Stimulated activated CD4-positive, alpha-beta T cell treated with anti-CD3 and anti-CD28 coated beads, Interleukin-1b, Interleukin-23, amount 100 ng/mL, for 1 hour (primary cell): ENCODE measurements at places on chromosomes 13 and 19.

- no peak for DNase-seq
Measured at GRCh38 chr13:73698859-73699258, 435.3 kb downstream of the KLF12 start.

GRCh38 chr13:42592915-42593900, 19.3 kb downstream of the TNFSF11 start:
- DNase-seq: no peak

- DNase-seq: no peak
Measured at GRCh38 chr13:107790397-107790796, 424.9 kb downstream of the LIG4 start.

DNA sequence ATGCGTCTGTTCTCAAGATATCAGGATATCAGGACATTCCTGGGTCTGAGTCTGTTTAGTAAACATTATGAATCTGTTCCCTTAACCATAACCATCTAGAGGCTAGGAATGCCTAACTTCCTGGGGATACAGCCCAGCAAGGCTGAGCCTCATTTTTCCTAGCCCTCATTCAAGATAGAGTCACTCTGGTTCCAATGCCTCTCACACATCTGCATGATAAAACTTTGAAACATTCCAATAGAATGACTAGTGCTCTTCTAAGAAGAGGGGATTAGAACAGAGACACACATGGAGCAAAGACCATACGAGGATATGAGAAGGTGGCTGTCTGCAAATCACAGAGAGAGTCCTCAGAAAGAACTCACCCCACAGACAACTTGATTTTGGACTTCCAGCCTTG, 20.6 kb upstream of the CABP5 start:
- DNase-seq: no peak

- DNase-seq: no peak
Measured at GRCh38 chr19:45556835-45557234, 27.8 kb downstream of the OPA3 start.

DNA sequence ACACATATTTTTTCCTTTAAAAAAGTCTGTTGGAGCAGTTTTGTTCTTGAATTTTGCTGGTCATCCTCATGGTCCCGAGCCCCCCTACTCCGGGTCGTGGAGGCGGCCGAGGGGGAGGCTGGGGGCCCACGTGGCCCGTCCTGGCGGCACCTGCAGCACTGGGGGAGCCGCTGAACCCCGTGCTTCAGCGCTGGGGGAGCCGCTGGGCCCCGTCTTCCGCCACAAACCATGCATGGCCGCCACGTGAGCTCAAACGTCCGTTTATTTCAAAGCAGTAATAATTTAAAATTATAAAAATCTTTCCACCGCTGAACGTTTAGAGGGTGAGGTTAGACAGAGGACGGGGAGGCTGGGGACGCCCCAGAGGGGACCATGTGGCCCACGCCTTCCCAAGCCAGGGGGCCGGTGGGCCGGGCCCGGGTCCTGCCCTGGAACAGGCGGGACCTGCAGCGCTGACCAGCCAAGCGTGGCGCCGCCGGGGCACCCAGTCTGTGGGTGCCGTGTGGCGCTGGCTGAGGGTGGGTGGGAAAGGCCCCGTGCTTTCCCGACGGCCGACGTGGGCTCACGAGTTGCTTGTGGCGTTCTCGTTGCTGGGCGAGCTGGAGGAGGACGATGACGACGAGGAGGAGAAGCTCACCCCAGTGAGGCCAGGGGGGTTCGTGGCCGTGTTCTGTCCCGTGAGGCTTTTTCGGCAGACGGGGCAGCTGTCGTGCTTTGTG, 8.0 kb downstream of the FGF22 start:
- DNase-seq: no peak

GRCh38 chr13:93262729-93263345, 36.2 kb downstream of the GPC6 start:
- DNase-seq: no peak

DNA sequence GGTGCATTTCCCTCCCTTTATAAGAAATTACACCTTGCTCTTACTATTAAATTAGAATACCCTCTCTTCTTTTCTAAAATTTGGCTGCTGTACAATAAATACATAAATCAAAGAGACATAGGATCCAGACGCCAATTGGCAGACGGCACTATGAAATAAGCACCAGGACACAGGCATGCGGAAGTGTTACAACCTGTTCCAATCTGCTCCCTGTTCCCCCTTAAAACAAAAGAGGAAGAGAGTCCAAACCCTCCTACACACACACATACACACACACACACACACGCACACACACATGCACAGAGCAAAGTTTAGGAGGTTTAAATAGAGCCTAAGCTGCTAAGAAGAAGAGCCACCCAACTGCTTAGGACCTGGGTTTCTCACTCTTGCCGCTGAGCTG, 75.6 kb upstream of the ZNF507 start:
- no peak for DNase-seq

DNA sequence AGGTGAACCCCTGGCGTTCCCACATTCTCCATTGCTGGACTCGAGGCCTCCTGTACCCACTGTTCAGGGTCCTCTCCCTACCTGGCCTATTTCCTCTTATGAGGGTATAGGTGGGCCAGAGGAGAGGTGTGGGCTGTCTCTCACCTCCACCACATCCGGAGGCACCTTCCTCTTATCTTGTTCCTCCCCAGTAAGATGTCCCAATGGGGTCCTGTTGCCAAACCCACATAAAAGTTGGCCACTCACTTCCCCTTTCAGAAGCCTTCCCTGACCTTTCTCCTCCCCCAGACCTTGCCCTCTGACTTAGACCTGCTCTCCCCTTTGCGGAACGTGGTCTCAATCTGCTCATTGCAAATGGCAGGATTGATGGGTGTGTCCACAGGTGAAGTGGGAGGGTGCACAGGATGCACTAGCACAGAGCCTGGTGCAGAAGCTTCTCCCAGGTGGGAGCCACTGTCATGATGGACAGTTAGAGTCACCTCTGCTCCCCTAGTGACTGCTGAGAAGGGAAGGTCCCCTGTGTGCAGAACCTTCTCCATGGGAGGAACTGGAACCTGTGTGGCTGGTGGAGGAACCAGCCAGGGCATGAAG, 1.3 kb downstream of the CYP4F3 start:
- DNase-seq: no peak

DNA sequence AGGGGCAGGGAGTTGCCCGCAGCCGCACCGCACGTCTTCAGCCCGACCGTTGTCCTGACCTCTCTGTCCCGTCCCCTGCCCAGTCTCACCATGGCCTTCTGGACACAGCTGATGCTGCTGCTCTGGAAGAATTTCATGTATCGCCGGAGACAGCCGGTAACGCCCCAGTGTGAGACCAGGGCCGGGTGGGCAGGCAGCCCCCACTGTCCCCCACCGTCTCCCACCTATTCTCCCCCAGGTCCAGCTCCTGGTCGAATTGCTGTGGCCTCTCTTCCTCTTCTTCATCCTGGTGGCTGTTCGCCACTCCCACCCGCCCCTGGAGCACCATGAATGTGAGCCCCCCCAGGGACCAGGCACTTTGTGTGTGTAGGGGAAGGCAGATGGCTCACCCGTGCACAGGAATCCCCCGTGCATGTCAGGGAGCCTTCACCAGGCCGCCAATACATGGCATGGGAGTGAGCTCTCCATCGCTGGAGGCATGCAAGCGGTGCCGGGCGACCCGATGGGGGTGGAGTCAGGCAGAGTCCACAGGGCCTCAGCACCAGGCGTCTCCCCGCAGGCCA, 1.4 kb downstream of the ABCA7 start:
- no peak for DNase-seq

DNA sequence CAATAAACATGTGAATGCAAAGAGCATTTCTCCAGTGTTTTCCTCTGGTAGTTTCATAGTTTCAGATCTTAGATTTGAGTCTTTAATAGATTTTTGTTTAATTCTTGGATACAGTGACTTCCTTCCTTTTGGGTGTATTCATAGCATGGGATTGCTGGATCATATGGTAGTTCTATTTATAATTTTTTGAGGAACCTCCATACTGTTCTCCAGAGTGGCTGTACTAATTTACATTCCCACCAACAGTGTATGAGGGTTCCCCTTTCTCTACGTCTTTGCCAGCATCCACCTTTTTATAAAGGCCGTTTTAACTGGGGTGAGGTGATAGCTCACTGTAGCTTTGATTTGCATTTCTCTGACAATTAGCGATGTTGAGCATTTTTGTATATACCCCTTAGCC, 9.3 kb upstream of the CALM3 start:
- no peak for DNase-seq

DNA sequence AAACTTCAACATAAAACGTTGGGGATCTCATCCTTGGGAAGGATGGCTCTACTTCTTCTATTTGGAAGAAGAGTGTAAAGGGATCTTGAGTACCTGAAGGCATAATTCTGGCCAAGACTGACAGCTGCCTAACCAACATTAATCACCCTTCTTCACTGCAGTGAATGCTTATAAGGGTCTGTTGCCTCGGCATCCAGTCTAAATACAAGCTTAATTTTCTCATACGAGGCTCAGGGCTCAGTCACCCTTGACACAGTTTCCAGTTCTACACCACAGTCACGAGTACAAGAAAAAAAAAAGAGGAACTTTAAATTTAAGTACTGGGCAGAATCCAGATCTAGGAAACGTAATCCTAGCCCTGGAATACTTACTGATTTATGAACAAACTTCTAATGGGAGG, 9.0 kb downstream of the FPR3 start:
- no peak for DNase-seq

DNA sequence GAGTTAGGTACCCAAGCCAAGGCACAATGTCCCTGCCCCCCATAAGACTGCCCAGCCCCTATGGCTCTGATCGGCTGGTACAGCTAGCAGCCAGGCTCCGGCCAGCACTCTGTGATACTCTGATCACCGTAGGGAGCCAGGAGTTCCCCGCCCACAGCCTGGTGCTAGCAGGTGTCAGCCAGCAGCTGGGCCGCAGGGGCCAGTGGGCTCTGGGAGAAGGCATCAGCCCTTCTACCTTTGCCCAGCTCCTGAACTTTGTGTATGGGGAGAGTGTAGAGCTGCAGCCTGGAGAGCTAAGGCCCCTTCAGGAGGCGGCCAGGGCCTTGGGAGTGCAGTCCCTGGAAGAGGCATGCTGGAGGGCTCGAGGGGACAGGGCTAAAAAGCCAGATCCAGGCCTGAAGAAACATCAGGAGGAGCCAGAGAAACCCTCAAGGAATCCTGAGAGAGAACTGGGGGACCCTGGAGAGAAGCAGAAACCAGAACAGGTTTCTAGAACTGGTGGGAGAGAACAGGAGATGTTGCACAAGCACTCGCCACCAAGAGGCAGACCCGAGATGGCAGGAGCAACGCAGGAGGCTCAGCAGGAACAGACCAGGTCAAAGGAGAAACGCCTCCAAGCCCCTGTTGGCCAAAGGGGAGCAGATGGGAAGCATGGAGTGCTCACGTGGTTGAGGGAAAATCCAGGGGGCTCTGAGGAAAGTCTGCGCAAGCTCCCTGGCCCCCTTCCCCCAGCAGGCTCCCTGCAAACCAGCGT, 3.0 kb upstream of the KMT2B start:
- no peak for DNase-seq
